Upper lobe of left lung (tissue), 6 donors: ENCODE measurements at places on chromosomes 1 and 21. TPM values are rescaled to one million over a fixed set of nuclear protein-coding genes. Genes with fewer than 3 reads are reported as not detected.

RNU1-1 gene
- 14,413 TPM for total RNA-seq

TRNP1 gene
- 10.5 TPM for total RNA-seq

GRCh38 chr1:22177354-22178003 is 34.6 kb upstream of the WNT4 start:
- H3K27ac ChIP-seq: no peak overlapping the region
- H3K4me1 ChIP-seq: no peaks in the 10 kb centered on the region
- H3K36me3 ChIP-seq: no peaks in the 10 kb centered on the region
- no peak for DNase-seq
- H3K27me3 ChIP-seq: no peaks in the 10 kb centered on the region

PEX11B gene
- 27.2 TPM for total RNA-seq

- H3K27me3 ChIP-seq: no peaks in the 10 kb centered on the region
- peaks cover 38% of the 10 kb centered on the region for H3K4me1 ChIP-seq
- H3K27ac ChIP-seq: no peak overlapping the region
- H3K4me3 ChIP-seq: no peak overlapping the region
- H3K36me3 ChIP-seq: no peaks in the 10 kb centered on the region
- no peak for DNase-seq
Measured at GRCh38 chr1:109975718-109976117, 8.8 kb upstream of the AHCYL1 start.

DNA sequence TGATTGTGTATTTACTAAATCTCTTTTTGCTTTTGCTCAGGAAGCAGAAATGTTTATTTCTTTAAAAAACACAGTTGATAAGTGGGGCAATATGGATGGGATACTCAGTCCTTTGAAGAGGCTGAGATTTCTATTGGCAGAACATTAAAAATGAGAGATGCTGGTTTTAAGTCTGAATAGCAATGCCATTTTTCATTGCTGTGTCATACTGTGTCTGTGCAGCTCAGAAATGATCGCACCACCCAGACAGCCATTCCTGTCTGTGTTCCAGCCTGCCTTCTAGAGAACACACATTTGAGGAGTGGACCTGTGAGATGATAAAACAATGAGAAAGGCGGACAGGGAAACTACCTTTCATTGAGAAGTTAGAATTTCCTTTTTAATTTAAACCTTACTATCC is 231.2 kb upstream of the USP24 start:
- DNase-seq: no peak
- no peak overlapping the region for H3K27ac ChIP-seq
- no peaks in the 10 kb centered on the region for H3K4me1 ChIP-seq
- H3K4me3 ChIP-seq: no peak overlapping the region
- H3K27me3 ChIP-seq: no peaks in the 10 kb centered on the region

DNA sequence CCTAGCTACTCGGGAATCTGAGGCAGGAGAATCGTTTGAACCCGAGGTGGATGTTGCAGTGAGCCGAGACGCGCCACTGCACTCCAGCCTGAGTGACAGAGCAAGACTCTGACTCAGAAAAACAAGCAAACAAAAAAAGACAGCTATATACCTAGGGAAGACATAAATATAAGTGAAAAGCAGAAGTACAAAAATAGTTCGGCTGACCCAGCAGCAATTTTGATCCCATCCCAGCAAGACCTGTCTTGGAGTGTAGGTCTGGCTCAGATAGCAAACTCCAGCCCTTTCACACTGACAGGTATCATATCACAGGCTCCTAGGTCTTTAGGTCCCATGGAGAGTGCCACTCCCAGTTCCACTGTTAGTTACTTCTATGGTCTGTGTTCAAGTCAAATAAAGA is 14.6 kb downstream of the MTX1 start:
- no peaks in the 10 kb centered on the region for H3K36me3 ChIP-seq
- DNase-seq: no peak
- no peak overlapping the region for H3K27ac ChIP-seq
- H3K4me3 ChIP-seq: no peak overlapping the region
- peaks cover 33% of the 10 kb centered on the region for H3K4me1 ChIP-seq
- no peaks in the 10 kb centered on the region for H3K27me3 ChIP-seq

OR6Y1 gene
- not detected for total RNA-seq

GRCh38 chr1:166698771-166699170 is 140.5 kb upstream of the POGK start:
- H3K27me3 ChIP-seq: no peaks in the 10 kb centered on the region
- no peak overlapping the region for H3K4me3 ChIP-seq
- H3K4me1 ChIP-seq: no peaks in the 10 kb centered on the region
- no peak overlapping the region for H3K27ac ChIP-seq
- no peak for DNase-seq
- H3K36me3 ChIP-seq: no peaks in the 10 kb centered on the region

- no peak for DNase-seq
- no peak overlapping the region for H3K4me3 ChIP-seq
- no peaks in the 10 kb centered on the region for H3K4me1 ChIP-seq
- no peaks in the 10 kb centered on the region for H3K27me3 ChIP-seq
Measured at GRCh38 chr1:48673332-48674105, 103.2 kb downstream of the BEND5 start.

DNA sequence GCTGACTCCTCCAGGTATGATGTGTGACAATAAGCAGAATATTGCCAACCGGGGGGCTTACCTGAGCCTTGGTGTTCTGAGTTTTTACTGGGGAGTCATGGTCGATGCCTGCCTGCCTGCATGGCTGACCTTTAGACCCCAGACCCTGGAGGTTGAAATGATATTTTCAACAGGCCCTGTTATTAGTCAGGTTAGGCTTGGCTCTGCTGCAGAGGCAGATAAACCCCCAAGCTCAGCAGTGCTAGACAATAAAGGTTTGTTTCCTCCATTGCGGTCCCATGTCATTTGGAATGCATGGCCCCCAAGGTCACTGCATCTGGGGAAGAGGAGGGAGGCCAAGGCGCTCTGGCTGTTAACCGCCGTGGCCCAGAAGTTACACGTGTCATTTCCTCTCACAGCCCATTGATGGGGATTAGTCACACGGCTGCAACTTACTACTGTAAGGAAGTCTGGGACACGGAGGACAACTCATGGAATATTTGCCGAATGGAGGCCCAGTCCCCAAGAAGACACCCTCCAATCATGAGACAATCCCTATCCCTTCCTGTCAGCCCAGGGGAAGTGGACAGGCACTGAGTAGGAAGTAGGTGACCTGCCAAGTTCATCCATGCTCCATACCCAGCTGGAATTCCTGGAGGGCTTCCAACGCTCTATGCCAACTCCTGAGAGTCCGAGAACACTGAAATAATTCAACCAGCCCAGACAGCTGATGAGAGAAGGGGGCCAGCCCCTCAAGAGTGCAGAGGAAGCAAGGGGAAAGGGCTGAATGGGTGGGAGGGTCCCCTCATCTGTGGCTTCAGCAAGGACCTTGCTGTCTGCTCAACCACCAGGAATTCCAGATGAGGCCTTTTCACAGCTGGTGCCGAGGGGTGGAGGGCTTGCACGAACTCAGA is 97.3 kb downstream of the TAS1R2 start:
- no peak for DNase-seq
- no peak overlapping the region for H3K4me3 ChIP-seq
- no peaks in the 10 kb centered on the region for H3K36me3 ChIP-seq
- H3K27ac ChIP-seq: no peak overlapping the region

ZMPSTE24 gene
- 11.5 TPM for total RNA-seq

- no peaks in the 10 kb centered on the region for H3K4me1 ChIP-seq
- H3K27ac ChIP-seq: no peak overlapping the region
- no peak overlapping the region for H3K4me3 ChIP-seq
- no peak for DNase-seq
- H3K27me3 ChIP-seq: no peaks in the 10 kb centered on the region
- no peaks in the 10 kb centered on the region for H3K36me3 ChIP-seq
Measured at GRCh38 chr1:7174561-7174960, 389.3 kb downstream of the CAMTA1 start.

CRABP2 gene
- 0.76 TPM for total RNA-seq

DNA sequence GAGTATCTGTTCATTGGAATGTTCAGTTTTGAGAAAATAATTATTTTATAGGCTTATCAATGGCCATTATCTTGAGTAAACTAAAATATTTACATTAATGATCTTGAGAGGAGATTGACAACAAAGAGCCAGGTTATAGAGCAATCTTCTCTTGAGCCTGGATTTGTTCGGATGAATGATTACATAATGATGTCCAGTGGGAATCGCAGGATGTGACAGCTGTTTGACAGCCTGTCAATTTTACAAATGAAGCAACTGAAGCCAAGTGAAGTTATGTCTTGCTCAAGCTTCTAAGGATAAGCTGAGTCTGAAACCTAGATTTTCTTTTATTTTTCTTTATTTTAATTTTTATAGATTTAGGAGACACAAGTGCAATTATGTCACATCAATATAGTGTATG is 52.1 kb upstream of the BACH1 start:
- no peak for DNase-seq
- H3K36me3 ChIP-seq: no peaks in the 10 kb centered on the region
- no peaks in the 10 kb centered on the region for H3K4me1 ChIP-seq
- H3K4me3 ChIP-seq: no peak overlapping the region
- H3K27me3 ChIP-seq: no peaks in the 10 kb centered on the region
- H3K27ac ChIP-seq: no peak overlapping the region

- H3K27me3 ChIP-seq: peaks cover 11% of the 10 kb centered on the region
- DNase-seq: peak; percentile 88
- H3K36me3 ChIP-seq: no peaks in the 10 kb centered on the region
- no peak overlapping the region for H3K27ac ChIP-seq
- H3K4me1 ChIP-seq: peaks cover 36% of the 10 kb centered on the region
- no peak overlapping the region for H3K4me3 ChIP-seq
Measured at GRCh38 chr1:3652548-3653285, 401 bp downstream of the TP73 start.

- H3K27me3 ChIP-seq: no peaks in the 10 kb centered on the region
- no peaks in the 10 kb centered on the region for H3K4me1 ChIP-seq
- no peaks in the 10 kb centered on the region for H3K36me3 ChIP-seq
- no peak overlapping the region for H3K27ac ChIP-seq
- H3K4me3 ChIP-seq: no peak overlapping the region
Measured at GRCh38 chr1:171084870-171085269, 5.8 kb upstream of the FMO3 start.

GRCh38 chr1:19452221-19452663 is 33.1 kb downstream of the CAPZB start:
- H3K27me3 ChIP-seq: no peaks in the 10 kb centered on the region
- H3K4me1 ChIP-seq: peaks cover 81% of the 10 kb centered on the region
- no peak overlapping the region for H3K4me3 ChIP-seq
- H3K27ac ChIP-seq: peak overlapping the region; percentile 58
- DNase-seq: no peak
- no peaks in the 10 kb centered on the region for H3K36me3 ChIP-seq

DNA sequence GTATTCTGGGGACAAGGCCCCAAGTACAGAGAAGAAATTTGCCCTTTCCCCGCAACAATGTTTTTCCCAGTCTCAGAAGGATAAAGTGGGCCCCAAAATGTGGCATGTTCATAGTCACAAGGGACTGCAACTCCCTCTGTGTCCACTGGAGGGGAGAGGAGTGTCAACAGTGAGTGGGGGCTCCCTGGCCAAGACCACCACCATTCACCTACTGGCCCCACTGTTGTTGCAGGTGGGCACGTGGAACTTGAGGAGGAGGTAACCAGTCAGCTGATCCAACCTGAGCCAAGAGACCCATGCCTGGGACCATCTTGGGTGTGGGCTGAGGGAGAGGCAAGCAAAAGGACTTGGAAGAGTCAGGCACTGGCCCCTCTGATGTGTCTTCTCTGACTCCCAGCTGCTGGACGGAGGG is 777 bp downstream of the NUDT17 start:
- H3K27ac ChIP-seq: peak overlapping the region; percentile 71
- peak overlapping the region; percentile 71 for H3K4me3 ChIP-seq
- H3K36me3 ChIP-seq: peaks cover 11% of the 10 kb centered on the region
- no peak for DNase-seq
- H3K27me3 ChIP-seq: no peaks in the 10 kb centered on the region
- H3K4me1 ChIP-seq: peaks cover 19% of the 10 kb centered on the region

DNA sequence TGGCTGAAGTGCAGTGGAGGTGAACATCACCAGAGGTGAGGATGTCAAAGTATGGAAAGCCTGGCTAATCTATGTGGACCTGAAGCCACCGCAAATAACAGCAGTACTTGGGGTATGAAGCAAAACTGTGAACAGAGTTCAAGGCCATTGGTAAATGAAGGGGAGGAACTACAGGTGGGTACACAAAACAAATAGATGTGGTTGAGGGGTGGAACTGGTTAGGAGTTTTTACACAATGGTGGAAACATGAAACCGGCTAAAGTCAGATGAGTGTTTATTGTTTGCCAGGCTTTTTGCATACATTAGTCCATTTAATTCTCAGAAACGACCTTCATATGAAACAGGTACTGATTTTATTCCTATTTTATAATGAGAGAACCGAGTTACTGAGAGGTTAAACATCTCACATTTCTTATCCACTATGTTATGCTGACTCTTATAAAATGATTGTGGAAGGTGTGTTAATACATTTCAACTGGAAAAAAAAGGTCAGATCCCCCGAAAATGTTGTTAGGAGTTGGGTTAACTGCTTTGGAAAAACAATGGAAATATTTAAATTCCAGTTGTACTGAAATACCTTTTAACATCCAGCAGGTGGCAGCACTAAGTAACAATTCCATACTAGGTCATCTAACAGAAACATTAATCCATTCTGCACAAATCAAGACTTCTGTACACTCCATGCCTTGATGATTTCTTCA is 44.3 kb upstream of the GTF2B start:
- no peaks in the 10 kb centered on the region for H3K27me3 ChIP-seq
- DNase-seq: no peak
- no peaks in the 10 kb centered on the region for H3K4me1 ChIP-seq
- peaks cover 67% of the 10 kb centered on the region for H3K36me3 ChIP-seq
- no peak overlapping the region for H3K4me3 ChIP-seq
- H3K27ac ChIP-seq: no peak overlapping the region

DNA sequence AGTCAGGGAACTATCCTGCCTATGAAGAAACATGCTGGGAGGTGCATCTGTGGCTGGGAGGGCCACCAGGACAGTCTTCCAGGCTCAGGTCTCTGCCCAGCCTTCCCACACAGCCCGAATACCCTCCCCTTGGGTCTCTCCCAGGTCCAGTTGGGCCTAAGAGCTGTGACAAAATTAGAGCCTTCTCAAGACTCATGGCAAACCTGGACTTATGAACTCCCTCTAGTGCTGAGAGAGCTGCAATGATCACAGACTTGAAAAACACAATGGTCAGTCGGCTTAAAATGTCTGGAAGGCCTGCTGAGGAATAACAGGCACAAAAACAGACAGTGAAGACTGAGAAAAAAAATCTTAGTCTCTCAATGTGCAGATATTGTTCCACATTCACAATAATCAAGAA is 325.1 kb downstream of the BRINP2 start:
- H3K27ac ChIP-seq: no peak overlapping the region
- H3K4me1 ChIP-seq: no peaks in the 10 kb centered on the region
- H3K4me3 ChIP-seq: no peak overlapping the region
- DNase-seq: no peak
- no peaks in the 10 kb centered on the region for H3K36me3 ChIP-seq

EFCAB14 gene
- 149 TPM for total RNA-seq
